ENCODE measurements at places on chromosomes 12 and 14.

DNA sequence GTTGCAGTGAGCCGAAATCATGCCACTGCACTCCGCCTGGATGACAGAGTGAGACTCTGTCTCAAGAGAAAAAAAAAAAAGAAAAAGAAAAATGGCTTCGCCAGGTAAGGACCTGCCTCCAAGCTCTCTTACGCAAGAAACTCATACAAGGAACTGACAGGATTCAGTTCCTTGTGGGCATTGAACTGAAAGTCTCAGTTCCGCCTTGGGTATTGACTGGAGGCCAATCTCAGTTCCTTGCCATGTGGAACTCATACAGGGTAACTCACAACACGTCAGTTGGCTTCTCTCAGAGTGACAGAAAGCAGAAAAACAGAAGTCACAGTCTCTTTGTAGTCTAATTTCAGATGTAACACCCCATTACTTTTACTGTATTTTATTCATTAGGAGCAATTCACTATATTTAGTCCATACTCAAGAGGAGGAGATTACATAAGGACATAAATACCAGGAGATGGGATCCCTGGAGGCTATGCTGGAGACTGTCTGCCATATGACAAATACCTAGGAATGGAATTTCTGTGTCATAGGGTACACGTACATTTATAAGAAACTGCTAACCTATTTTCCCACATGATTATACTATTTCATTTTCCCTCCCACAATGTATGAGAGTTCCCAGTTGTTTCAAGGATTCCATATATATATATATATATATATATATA is 11.4 kb upstream of the NOPCHAP1 start:
- peak; percentile 86 for DNase-seq

- DNase-seq, result peak; percentile 7
Measured at GRCh38 chr12:128336204-128337070, 69.5 kb downstream of the TMEM132C start.

DNA sequence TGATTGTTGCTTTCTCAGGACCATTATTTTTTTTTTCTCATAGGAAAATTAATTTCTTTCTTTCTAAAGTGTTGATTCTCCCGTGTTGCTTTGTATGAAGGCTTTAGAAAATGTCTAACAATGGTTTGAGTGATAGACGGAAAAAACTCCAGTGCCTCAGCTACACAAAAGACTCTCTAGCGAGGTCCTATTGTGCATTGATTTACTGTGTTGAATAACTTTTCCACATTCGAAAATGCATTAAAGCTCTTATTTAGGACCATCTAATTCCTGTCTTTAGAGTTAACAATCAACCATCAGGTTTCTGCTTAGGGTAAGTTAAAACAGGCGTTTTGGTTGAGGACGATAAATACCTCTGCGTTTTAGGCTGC is 99.6 kb downstream of the PTPN11 start:
- no peak for DNase-seq

GRCh38 chr14:73809391-73809790 is 42.2 kb upstream of the PTGR2 start:
- no peak for DNase-seq

DNA sequence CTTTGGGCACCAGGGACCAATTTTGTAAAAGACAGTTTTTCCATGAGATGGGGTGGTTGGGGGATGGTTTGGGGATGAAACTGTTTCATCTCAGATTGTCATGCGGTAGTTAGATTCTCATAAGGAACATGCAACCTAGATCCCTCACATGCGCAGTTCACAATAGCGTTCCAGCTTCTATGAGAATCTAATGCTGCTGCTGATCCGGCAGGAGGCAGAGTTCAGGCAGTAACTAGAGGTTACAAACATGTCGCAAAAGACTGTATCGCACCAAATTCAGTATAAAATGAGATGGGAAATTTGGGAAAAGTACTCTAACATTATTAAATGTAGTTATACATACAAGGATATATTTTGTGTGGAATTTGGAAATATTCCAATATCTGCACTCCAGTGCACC is 213.2 kb upstream of the LRFN5 start:
- no peak for DNase-seq

- DNase-seq, result no peak
Measured at GRCh38 chr12:22924391-22924790, 299.4 kb downstream of the ETNK1 start.

- peak; percentile 85 for DNase-seq
Measured at GRCh38 chr12:69389831-69390230, 30.3 kb downstream of the YEATS4 start.

DNA sequence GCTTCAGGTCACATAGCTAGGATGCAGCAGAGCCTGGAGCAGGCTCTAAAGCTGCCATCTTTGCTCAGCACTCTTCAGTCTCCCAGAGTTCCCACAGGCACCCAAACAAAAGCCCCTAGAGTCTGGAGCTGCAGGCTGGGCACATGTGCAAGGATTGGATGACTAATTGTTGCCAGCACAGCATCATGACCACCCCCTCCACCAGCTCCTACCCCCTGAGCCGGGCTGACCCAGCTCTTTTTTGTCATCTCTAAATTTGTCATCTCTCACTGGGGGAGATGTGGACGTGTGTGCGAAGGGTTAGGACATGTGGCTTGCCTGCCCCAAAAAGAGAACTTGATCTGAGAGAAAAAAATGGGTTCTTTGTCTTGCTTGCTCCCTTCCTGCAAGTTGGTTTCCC is 4.3 kb upstream of the MMP19 start:
- DNase-seq, result peak; percentile 93

DNA sequence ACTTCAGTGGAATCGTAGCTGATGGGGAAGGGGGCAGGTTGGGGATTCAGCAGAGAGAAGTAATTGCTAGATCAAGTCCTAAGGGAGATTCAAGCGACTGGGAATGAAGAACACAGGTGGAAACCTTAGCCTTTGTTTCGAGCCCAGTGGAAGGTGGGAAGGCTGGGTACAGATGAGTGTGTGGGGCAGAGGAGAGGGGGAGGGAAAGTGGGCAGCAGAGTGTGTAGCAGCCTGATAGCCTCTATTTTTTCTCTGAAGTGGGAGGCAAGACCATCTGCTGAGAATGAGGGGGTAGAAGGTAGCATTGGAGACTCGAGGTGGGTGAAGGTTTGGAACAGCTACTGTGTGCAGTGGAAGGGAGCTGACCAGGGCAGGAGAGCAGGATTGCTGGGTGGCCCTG is 91.0 kb downstream of the ADCK1 start:
- no peak for DNase-seq

DNA sequence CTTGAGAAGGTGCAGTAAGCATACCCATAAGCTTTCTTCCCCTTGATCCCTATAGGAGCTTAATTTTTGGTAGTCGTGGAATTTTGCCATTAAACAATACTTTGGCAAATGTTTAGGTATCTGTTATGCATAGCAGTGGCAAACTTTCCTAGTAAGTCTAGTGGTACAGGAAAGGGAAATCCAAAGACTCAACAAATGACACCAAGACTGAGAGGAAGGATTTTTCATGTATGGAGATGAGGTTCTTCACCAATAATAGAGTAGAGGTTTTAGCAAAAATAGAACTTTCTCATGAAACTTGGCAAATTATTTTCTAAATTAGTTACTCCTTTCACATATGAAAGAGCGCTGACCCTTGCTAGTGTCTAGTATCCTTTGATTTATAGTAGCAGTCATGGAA is 2.8 kb downstream of the EID3 start:
- DNase-seq, result no peak

GRCh38 chr14:102437997-102438915 is 71.3 kb downstream of the ANKRD9 start:
- DNase-seq, result peak; percentile 79

- DNase-seq, result no peak
Measured at GRCh38 chr12:106487664-106488063, 95.1 kb upstream of the RFX4 start.

- no peak for DNase-seq
Measured at GRCh38 chr14:72810201-72810600, 83.7 kb downstream of the DPF3 start.

Data from fibroblast of skin of back (primary cell).